Stimulated activated CD8-positive, alpha-beta memory T cell treated with anti-CD3 and anti-CD28 coated beads, Interleukin-7, amount 100 ng/mL, for 1 hour (primary cell): ENCODE measurements at places on chromosomes 16 and 17.

- no peak for DNase-seq
Measured at GRCh38 chr17:43312011-43312410, 78.2 kb upstream of the RNU2-1 start.

- DNase-seq = no peak
Measured at GRCh38 chr17:46733837-46734475, 84.5 kb downstream of the WNT3 start.

- DNase-seq = no peak
Measured at GRCh38 chr16:87319011-87319410, 1.8 kb upstream of the C16orf95 start.

GRCh38 chr16:82882982-82883835, 256.4 kb downstream of the CDH13 start:
- DNase-seq = no peak

DNA sequence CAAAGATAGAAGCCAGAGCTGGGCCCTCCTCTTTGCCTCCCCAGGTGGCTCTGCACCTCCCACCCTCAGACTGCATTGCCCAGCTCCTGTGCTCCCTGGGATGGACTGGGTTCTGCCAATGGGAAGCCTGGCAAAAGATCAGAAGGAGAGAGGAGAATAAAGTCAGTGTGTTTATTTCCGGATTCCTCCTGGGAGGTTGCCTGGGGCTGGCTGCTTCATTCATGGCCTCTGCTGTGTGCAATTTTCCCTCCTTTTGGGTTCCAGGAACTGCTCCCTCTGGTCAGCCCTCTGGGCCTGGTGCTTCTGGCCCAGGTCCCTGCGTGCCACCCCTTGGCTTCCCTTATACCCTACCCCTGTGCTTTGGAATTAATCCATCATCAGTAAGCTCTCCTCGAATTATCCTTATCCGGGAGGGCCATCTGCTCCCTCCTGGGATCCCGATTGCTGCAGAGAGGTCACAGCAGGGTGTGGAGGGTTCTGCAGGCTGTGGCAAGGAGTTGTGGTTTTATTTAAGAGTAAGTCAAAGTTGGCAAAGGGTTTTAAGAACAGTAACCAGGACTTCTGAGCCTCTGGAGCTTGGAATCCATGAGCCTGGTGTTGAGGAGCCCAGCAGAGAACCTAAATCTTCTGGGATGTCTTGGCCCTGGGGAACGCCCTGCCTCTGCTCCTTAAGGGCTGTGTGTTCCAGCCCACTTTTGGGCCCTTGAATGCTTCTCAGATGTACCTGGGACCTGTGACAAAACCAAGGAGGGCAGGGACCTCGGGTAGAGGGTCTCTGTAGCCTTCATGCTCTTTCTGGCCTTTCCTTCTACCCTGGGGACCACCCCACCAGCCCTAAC, 8.2 kb upstream of the MMP2 start:
- no peak for DNase-seq

GRCh38 chr17:9138161-9138717, 116.9 kb downstream of the NTN1 start:
- no peak for DNase-seq

- DNase-seq = no peak
Measured at GRCh38 chr16:19400711-19401110, 17.0 kb upstream of the TMC5 start.

DNA sequence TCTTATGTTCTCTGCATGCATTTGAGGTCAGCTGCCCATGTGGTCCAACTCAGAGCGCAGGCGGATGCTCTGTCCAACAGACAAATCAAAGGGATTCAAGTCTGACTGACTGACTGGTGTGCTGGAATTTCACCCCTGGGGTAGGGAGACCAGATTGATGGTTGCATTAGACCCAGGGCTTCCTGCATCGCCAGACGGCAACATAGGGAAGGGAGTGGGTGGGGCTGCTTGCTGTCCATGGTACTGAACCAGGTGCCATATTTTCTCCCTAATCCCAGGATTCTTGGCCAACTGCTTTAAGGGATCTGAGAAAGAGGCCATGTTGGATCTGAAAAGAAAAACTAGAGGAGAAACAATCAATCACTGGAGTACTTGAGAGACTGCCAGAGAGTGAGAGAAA, 332.0 kb downstream of the XYLT1 start:
- DNase-seq = no peak

DNA sequence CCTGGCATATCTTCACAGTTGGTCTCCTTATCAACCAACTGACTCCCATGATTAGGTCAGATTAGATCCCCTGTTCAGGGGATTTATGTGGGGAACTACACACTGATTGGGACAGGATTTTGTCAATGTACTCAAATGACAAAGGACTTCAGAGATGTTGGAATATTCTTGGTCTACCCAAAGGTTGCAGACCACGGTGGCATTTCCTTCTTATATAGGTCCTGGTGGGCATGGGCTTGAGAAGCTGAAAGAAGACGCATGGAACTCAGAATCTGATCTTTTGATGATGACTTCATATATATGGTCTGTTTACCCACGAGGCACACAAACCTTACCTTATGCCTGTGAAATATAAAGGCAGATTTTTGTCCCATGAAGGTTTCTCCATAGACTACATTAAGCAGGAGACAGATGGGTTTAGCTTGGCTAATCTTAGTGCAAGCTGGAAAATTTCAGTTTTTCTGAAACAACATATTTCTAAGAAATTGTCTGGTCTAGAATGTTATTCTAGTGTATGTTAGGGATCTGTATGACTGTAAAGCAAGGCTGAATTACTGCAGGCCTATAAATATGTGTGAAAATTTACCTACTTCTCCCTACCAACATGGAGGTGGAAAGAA, 33.5 kb downstream of the HLF start:
- no peak for DNase-seq

GRCh38 chr17:8481703-8482102, 46.0 kb downstream of the NDEL1 start:
- no peak for DNase-seq

DNA sequence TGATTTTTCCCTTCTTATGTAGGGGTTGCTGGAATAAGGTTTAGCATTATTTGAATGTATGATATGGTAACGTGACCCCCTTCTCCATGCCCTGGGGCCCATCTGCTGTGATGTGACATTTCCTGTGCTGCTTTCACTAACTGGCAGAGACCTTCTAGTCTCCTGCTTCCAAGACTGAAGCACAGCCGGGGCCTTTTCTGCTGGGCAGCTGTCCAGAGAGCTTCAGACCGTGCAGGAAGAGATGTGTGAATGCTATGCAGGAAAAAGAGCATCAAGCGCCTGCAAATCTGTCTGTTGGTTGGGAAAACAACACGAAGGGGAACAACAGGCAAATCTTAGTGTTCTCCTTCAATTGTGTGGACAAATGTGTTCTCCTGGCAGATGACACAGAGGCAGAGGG, 128.5 kb downstream of the SPACA3 start:
- DNase-seq = no peak

DNA sequence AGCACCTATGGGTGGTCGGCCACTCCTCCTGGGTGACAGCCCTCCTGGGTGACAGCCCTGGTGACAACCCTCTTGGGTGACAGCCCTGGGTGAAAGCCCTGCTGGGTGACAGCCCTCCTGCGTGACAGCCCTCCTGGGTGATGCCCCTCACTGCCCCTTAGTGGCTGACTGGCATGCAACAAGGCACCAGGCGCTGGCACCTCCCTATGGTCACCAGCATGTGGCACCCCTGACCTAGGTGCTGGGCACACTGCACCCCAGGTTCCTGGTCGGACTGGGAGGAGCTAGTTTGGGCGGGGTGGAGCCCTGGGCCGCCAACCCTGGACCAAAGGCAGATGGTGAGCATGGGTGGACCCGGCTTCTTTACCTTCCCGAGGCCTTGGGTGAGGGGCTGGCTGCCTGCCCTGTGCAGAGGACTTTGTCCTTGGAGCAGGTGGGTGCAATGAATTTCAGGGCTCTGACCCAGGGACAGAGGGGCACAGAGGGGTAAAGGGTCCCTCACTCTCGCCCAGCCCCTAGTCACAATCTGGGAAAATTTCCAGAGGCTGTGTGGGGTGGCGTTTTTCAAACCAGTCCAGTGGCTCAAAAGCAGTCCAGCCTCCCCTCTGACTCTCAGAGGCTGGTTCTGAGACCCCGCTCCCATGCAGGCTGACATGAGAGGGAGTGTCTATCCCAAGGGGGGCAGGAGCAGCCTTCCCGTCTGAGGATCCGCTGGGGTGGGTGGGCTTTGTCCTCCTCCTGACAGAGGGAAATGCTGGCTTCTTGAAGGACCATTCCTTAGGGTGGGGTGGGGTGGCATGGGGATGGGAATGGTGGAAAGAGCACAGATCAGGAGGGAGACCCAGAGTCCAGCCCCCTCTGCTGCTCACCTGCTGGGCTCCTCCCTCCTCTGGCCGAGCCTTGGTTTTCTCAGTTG, 25.9 kb upstream of the TNFRSF13B start:
- no peak for DNase-seq

DNA sequence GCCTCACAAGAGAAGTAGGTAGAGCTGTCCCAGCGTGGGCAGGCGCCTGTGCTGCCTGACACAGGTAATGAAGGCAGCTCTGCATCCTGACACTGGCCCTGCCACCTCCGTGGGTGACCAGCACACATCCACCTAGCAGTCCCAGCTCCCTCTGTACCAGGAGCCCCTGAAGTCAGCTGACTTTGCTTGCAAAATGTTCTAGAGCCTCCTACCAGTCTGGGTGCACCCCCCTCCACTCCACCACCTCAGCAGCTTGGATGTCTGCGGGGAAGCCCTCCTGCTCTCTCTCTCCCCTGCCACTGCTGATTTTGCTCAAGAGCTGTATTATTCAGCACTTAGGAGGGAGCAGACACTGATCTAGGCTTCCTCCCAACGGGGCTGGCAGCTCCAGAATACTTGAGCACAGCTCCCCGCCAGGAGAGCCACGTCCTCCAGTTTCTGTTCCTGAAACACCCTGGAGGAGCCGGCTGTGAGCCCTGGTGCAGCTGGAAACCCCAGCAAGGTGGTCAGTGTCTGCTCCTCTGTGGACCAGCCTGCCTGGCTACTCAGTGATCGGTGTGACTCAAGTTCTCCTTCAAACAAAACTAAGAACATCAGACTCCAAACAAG, 1.0 kb downstream of the RNF166 start:
- no peak for DNase-seq

GRCh38 chr16:58999762-59000161, 265.6 kb upstream of the GOT2 start:
- DNase-seq = no peak

DNA sequence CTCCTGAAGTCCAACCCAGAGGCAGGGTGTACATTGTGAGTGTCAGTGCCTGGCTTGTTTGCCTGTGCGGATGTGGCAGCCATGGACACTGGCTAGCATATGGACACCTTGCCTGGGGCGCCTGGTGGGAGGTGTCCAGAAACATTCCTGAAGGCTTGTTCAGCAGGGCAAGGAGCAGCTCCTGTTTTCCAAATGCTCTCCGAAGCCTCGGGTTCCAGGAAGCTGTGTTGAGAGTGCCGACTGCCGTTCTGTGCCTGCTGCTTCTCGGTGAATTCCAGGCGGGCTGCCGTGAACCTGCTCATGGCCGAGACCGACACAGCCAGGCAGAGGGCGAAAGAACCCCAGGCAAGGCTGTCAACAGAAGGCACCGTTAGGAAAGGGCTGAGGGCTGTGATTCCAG, 10.9 kb upstream of the DHRS7C start:
- DNase-seq = no peak

DNA sequence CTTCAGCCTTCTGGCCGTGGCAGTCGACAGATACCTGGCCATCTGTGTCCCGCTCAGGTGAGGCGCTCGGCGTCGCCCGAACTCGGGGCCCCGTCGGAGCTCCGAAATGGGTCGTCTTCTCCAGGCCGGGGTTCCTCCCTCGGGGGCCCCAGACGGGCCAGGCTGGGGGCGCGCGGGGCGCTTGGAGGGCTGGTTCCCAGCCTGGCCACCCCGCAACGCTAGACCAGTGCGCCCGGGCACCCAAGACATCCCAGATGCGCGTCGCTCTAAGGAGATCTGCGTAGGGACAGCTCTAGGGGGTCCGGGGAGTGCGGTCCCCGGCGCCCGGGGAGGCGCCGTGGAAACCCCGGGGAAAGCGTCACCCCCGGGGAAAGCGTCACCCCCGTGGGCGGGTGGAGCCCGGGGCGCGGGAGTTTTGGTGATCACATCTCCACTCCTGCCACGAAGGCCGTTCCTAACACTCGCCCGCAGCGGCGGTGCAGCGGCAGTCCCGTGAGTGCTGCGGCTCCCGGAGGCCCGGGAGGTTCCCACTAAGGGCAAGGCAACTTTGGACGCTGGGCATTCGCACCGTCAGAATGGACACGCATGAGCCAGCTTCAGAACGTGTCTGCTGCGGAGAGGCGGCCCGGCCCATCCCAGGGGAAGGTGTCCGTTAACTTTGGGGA, 729 bp downstream of the ADORA2B start:
- DNase-seq = no peak

GRCh38 chr17:5499476-5500231, 13.3 kb downstream of the MIS12 start:
- DNase-seq = no peak

GRCh38 chr17:6666557-6666956, 15.0 kb downstream of the C17orf100 start:
- no peak for DNase-seq

- DNase-seq = no peak
Measured at GRCh38 chr16:870856-871561, 70.5 kb upstream of the GNG13 start.

DNA sequence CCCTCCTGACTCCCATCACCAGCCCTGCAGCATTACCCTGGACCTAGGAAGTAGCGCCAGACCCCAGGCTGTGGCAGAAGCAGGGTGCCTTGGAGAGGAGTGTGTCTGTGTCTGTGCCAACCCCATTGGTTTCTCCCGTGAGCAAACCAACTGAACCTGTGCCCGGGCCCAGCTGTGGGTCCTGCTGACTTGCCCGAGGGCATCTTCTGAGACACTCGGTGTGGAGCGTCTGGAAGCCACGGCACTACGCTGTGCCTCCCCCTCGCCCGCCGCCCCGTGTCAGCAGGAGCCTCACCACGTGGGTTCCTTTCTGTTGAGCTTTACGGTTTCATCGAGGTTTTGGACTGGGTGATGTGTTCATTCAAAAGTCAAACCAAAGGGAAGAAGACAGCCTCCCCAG, 27.8 kb downstream of the ZNF750 start:
- no peak for DNase-seq

DNA sequence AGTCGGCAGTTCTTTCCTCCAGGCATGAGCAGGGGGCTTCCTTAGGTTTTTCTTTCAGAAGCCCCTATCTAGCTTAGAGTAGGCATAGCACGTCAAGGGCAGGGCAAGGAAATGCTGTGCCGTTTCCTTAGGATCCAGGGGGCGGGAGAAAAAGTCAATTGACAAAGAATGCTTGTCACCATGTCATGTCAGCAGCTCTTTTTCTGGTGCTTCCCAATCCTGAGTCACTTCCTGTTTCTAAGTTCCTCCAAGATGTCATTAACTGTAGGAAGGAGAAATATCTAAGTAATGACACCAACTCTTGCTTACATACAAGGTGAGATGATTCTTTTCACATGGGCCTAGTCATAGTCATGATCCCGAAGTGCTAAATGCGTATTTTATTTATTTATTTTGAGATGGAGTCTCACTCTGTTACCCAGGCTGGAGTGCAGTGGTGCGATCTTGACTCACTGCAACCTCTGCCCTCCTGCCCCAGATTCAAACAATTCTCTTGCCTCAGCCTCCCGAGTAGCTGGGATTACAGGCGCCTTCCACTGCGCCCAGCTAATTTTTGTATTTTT, 35.2 kb downstream of the GJC1 start:
- no peak for DNase-seq
